ENCODE measurements at places on chromosomes 5 and 9.

GRCh38 chr5:81408496-81408895, 14.6 kb upstream of the ACOT12 start:
- DNase-seq, result no peak

DNA sequence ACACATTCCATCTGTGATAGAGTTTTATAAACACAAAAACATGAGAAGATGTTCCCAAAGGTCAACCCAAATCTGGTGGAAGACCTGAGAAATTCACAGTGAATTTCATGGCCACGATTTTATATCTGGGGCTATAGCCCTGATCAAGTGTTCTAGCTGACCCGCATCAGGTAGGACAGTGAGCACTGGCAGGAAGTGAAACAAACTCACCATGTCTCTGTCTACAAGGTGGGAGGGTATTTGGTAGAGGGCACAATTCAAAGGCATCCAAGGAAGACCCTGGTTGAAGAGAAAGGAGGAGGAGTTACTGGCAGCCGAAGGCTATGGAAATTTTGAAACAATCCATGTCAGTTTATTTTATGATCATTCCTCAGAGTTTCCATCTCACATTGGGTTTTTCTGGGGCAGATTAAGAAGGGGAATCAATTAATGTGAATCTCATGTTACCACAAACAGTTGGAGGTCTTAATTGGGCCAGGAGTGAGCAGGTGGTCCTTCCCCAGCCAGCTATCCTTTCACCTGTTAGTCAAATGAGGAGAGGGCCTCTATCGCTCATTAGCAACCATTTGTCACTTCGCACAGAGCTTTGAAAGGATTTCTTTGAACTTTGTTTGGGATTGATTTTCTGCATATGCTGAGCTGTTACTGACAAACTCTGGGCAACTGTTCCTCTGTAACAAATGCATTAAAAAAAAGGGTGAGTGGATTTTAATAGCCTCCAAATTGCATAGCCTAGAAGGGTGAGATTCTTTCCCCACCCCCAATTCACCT, 612.0 kb upstream of the CLINT1 start:
- DNase-seq, result peak; percentile 21

- peak; percentile 44 for DNase-seq
Observed at GRCh38 chr9:116154976-116155697, 1.5 kb downstream of the PAPPA start.

DNA sequence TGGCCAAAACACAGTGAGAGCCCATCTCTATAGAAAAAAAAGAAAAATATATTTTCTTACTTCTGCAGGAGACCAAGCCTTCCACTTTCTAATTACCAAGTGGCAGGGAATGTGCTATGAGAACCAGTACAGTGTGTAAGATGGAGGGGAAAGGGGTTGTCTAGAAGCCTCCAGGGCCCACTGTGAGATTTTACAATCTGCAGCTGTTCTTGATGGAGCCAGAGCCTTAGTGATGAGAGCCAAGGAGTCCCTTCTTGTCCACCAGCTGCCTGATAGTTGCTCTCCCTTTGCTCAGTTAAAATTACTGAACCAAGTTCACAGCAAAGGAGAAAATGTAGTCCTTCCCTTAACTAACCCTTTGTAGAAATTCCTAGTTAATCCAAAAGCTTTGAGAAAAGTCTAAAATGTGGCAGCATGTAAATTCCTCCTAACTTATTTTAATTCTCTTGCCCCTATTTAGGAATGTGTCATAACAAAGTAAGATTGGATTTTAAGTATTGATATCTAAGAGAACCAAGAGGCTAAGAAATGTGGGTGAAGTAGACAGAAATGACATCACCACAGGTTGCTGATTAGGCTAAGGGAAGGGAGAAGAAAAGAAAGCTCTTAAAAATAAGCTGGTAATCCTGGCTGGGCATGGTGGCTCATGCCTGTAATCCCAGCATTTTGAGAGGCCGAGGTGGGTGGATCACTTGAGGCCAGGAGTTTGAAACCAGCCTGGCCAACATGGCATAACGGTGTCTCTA, 19.3 kb downstream of the SRP19 start:
- no peak for DNase-seq

DNA sequence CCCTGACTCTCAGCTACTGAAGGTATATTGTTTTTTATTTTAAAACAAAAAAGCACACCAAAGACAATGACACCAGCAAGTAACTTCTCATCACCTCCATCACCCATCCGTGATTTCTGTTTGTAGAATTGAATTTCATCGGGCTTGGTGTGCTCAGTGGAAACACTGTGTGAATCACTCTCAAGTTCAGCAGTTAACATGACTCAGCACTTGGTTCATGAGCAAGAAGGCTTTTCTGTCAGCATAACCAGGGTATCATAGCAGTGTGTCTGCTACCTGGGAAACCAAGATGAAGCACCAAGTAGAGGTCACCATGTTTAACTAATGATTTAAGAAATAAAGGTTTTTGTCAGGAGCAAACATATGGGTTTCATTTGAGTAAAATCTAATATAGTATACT, 123.7 kb downstream of the INSYN2B start:
- no peak for DNase-seq

DNA sequence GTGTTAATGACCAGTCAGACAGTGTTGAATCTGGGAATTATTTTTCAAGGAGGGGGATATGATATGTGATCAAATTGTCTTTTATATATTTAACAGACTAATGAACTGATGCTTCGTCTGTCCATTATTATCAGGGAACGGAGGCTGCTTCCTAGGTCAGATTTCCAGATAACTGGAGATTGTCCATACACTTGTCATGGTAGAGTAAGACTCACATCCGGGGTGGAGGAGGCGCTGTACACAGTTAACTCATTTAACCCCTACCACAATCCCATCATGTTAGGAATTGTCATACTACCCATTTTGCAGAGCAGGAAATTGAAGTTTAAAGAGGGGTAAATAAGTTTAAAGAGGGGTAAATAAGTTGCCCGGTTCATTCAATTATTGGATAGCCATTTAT, 55.9 kb downstream of the ARHGAP26 start:
- no peak for DNase-seq

DNA sequence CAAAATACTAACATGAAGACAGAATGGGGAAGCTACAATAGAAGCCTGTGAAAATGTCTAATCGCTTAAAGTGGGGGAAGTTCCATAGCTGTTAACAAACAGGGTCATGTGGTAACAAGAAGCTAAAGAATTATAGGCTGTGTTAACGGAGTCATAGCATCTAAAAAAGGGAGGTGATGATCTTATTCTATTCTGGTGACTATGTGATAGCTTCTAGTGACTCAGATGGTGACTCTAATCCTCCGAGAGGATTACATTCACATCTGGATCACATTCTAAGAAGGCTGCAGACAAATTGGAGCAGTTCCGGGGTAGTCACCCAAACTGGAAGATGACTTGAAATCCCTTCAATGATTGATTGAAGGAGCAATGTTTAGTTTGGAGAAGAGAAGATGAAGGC, 142.1 kb downstream of the LIFR start:
- DNase-seq, result no peak
